ENCODE measurements at places on chromosomes 6 and 20.
A peak's percentile ranks its signal among the peaks of the same experiment; 100 is the strongest.

GRCh38 chr6:3869632-3870527 is 20.7 kb downstream of the FAM50B start:
- no peak for DNase-seq

DNA sequence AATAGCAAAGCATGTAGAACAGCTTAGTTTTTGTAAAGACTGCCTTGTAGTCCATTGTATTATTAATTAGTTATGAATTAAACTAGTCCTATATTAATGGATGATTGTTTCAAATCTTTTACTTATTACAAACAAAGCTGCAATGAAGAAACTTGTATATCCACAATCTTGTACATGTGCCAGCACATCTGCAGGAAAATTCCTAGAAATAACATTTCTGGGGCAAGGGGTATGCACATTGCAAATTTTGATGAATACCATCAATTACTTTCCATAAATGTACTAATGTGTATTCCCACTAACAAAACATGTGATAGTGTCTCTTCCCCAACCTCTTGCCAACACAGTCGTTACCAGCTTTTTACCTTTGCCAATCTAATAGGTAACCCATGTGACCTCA is 73.6 kb upstream of the AKAP12 start:
- DNase-seq, result no peak

DNA sequence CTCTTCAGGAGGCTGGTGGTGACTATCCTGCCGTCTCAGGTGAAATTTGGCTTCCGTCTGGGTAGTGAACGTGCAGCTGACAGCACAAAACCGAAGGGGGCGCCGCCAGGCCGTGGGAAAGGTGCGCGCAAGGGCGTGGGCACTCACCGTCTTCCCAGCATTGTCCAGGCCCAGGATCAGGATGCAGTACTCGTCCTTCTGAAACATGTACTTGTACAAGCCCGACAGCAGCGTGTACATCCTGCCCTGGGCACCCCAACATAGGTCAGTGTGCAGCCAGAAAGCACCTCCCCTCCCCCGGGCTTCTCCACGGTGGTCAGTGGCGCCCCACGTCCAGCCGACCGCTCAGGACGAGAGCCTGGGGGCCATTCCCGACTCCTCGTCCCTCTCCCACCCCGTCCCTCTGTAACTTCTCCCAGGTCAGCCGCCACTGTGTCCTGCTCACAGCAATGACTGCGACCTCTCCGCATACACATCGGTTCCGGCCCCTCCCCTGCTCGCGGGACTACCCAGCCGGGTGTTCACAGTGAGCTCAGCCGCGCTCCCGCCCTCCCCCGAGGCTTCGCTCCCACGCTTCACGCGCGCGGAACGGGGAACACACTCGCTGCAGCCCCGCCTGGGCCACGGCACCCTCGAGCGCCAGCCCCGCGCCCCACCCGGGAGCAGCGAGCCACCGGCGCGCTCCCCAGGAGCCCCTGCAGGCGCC is 771 bp downstream of the ARFRP1 start:
- DNase-seq, result no peak

DNA sequence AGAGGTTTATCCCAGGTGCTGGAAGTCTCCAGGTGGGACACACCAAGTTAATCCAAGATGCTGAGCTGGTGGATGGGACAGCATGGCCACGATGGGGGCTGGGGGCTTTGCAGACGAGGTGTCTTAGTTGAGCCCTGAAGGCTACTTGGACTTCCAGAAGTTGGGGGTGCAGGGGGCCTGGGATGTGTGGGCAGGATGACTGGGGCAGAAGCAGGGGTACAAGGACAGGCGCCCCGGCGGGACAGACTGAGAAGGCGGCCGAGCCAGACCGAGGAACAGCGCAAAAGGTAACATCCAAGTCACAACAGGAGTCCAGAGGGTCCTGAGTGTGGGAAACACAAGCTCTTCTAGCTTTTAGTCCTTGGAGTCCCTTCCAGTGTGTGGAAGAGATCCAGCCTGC is 23.8 kb downstream of the RAMACL start:
- DNase-seq, result no peak

- peak; percentile 45 for DNase-seq
Observed at GRCh38 chr6:131694832-131695426, 6.3 kb downstream of the OR2A4 start.

DNA sequence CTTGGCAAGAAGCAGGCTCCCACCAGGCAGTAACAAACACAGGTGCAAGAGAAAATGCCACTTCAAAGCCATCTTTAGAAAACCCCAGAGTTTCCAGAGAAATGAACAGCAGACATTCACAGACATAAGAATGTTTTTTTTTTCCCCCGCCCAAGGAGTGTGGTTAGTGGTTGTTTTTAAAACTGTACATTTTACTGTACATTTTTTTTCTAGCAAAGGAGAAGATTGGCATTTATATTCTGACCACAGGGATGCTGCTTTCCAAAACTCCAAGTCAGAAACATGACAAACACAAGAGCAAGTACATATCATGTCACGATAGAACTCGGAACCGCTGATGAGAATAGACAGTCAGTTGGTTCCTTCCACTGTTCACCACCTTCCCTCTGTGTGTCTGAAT is 197.9 kb downstream of the LRFN2 start:
- DNase-seq, result no peak

- no peak for DNase-seq
Observed at GRCh38 chr6:121755485-121755884, 320.0 kb downstream of the GJA1 start.

GRCh38 chr6:74551896-74552295 is 654.0 kb downstream of the COL12A1 start:
- peak; percentile 46 for DNase-seq

- no peak for DNase-seq
Observed at GRCh38 chr6:109237077-109237985, 142.0 kb downstream of the CEP57L1 start.

DNA sequence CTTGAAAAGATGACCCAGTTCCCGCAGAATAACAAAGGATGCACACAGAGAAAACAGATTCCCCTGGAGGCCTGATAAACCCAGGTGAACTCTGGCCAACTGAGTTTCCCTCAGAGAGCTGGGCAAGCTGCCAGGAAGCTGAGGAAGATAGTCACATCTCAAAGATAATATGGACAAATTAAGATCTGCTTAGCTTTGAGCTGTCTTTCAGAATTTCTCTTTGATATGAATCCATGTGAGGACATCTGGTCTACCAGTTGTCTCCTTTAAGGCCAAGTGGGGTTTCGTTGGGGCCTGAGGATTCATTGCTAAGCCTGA is 59.5 kb downstream of the ID4 start:
- DNase-seq, result no peak

Data from HS-5 (cell line).